ENCODE measurements at places on chromosomes 2 and 18.

DNA sequence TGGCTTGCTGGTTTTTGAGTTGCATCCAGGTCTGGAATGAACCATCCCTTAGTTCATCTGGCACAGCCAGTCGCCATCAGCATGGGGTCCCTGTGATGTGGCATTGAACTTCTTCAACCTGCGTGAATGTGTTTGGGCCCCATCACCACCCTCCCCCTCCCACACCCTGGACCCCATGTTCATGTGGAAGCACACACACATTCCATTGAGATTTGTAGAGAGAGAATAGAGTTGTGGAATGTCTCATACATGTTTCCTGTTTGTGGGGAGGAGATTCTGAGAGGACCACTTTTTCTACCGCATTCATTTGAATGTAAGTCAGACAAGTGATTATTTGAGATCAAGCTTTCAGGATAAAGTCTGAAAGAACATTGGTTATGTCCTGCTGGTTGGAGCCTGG is 117.6 kb upstream of the EML6 start:
- H3K36me3 ChIP-seq: no peaks in the 10 kb centered on the region
- H3K4me1 ChIP-seq: peaks cover 58% of the 10 kb centered on the region
- no peak for DNase-seq

DNA sequence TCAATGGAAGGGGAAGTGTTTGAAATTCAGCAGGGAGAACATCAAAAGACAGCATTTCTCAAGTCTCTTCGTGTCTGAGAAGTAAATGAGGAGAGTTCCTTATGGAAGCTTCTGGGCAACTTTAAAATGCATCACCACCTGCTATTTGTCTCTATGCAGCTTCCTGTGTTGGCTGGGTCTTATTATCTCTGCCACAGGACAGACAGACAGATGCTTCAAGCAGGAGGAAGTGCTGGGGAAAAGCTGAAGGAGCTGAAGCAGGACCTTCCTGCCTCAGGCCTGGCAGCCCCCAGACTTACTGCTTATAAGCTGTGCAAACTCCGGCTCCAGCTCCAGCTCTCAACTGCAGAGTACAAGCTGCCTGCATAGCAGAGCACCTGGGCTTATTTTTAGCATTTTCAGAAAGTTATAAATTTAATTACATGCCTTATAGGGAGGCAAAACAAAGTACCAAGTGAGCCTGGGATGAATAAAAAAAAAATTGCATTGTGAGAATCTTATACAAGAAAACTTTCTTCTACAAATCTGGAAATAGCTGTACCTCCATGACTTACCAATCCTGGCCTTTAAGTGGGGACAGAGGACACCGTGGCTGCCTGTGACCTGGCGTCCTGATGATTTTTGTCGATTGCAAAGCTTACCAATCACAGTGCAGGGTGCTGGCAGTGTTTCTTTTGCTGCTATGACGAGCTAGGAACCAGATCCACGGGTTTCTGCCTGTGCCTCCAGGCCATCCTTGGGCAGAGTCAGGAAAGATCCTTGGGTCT is 206.3 kb downstream of the SEPTIN10 start:
- H3K4me1 ChIP-seq: peaks cover 5% of the 10 kb centered on the region
- no peak for DNase-seq
- H3K27ac ChIP-seq: no peak overlapping the region
- no peaks in the 10 kb centered on the region for H3K27me3 ChIP-seq
- H3K36me3 ChIP-seq: no peaks in the 10 kb centered on the region

GRCh38 chr2:3078684-3079083 is 298.9 kb downstream of the EIPR1 start:
- H3K4me3 ChIP-seq: no peak overlapping the region
- DNase-seq: no peak

- no peak overlapping the region for H3K27ac ChIP-seq
- H3K27me3 ChIP-seq: no peaks in the 10 kb centered on the region
- H3K4me3 ChIP-seq: no peak overlapping the region
- DNase-seq: no peak
- no peaks in the 10 kb centered on the region for H3K36me3 ChIP-seq
Measured at GRCh38 chr2:236175548-236176150, 7.5 kb upstream of the GBX2 start.

- H3K36me3 ChIP-seq: no peaks in the 10 kb centered on the region
- no peaks in the 10 kb centered on the region for H3K4me1 ChIP-seq
- H3K27me3 ChIP-seq: no peaks in the 10 kb centered on the region
- no peak overlapping the region for H3K4me3 ChIP-seq
- no peak overlapping the region for H3K27ac ChIP-seq
- peak; percentile 26 for DNase-seq
Measured at GRCh38 chr2:234178330-234179030, 128.0 kb downstream of the SPP2 start.

- H3K4me1 ChIP-seq: no peaks in the 10 kb centered on the region
- no peaks in the 10 kb centered on the region for H3K36me3 ChIP-seq
- peak overlapping the region; percentile 36 for H3K4me3 ChIP-seq
- peak; percentile 60 for DNase-seq
- no peaks in the 10 kb centered on the region for H3K27me3 ChIP-seq
- no peak overlapping the region for H3K27ac ChIP-seq
Measured at GRCh38 chr2:208358758-208359631, 47.6 kb upstream of the PTH2R start.

DNA sequence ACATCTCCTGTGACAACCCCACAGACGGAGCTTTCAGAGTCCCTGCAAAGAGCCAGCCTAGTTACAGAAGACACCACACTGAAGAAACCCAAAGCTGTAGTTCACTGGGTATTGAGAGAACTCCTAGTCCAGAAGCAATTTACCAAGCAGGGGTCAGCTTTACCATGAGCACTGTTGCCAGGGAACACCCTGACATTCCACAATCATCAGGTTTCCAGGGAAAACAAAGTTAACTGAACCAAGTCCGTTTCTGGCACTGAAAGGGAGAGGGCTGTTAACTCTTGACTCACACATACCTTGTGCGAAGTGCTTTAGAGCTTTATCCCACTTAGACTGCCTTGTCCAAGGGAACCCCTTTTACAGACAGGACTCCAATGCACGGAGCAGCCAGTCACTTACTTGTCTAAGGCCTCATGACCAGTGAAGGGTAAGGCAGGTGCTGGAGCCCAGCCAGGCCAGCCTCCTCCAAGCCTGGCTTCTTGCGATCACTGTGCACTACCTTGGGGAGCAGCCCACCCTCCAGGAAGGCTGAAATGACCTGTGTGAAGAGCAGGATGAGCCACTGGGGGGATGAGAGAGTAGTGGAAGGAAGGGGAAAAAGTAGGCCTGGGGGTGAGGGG is 53.9 kb downstream of the REEP1 start:
- H3K36me3 ChIP-seq: no peaks in the 10 kb centered on the region
- no peaks in the 10 kb centered on the region for H3K27me3 ChIP-seq
- DNase-seq: no peak
- no peak overlapping the region for H3K4me3 ChIP-seq
- peaks cover 26% of the 10 kb centered on the region for H3K4me1 ChIP-seq

- no peak overlapping the region for H3K4me3 ChIP-seq
- no peaks in the 10 kb centered on the region for H3K36me3 ChIP-seq
- H3K27ac ChIP-seq: no peak overlapping the region
- H3K27me3 ChIP-seq: no peaks in the 10 kb centered on the region
- DNase-seq: no peak
- peaks cover 4% of the 10 kb centered on the region for H3K4me1 ChIP-seq
Measured at GRCh38 chr2:239908308-239908707, 116.8 kb downstream of the NDUFA10 start.

DNA sequence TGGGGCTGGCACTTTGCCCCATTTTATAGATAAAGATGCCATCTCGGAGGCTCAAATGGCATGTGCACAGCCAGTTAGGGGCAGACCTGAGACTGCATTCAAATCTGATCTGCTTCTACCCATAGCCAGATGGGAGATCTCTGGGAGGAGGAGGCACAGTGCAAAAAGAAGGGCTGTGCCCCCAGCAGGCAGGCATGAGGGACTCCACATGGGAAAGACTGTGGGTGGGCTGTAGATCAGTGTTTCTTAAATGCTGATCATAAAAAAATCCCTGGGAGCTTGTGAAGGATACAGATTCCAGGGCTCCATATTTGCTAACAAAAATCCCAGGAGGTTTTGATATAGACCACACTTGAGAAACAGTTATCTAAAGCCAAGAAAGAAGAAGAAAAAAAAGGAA is 15.2 kb downstream of the PAX8 start:
- no peak overlapping the region for H3K27ac ChIP-seq
- no peaks in the 10 kb centered on the region for H3K27me3 ChIP-seq
- no peak overlapping the region for H3K4me3 ChIP-seq
- no peaks in the 10 kb centered on the region for H3K4me1 ChIP-seq

- H3K27ac ChIP-seq: no peak overlapping the region
- H3K27me3 ChIP-seq: no peaks in the 10 kb centered on the region
- H3K4me3 ChIP-seq: no peak overlapping the region
- H3K4me1 ChIP-seq: no peaks in the 10 kb centered on the region
Measured at GRCh38 chr18:2394684-2395083, 176.6 kb downstream of the METTL4 start.

DNA sequence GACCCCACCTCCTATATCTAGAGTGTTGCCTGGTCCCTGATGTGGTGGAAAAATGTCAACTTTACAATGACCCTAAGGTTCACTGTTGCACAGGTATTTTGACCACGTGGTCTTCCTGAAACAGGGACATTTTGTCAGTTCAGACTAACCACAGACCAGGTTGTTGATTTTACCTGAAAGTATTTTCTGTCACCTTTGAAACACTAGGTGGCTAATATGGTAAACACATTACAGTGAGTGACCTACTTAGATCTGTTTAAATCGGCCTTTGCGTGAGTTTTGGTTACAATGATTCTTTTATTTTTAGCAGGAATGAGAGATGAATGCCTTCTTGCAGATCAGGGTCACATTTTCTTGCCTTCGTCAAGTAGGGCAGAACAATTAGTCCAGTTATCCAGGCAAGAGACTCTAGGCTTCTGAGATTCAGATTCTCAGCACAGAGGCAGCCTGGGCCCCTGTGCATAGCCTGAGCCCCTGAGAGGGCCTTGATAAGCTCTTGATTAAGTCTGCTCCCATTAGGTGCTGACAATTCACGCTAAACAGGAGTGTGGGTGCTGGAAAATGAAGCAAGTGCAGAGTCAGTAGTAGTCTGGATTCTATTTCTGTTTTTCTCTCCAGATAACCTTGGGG is 226.2 kb downstream of the KCNS3 start:
- no peaks in the 10 kb centered on the region for H3K27me3 ChIP-seq
- no peaks in the 10 kb centered on the region for H3K36me3 ChIP-seq
- peak; percentile 73 for DNase-seq
- peak overlapping the region; percentile 50 for H3K27ac ChIP-seq

DNA sequence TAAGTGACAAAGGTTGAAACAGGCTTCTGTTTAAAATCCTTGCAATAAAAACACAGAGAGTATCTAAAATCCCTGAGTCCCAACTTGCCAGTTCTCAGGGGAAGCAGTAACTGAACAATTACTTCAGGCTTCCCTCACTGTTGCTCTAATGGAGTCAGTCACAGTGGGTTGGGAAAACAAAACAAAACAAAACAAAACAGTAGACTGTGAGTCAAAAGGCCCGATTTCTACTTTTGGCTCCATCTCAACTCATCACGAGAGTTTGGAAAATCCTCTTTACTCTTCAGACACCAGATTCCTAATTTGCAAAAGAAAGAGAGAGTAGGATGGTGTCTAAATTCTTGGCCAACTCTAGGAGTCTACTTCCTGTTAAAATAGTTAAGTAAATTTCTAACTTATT is 1.1 kb downstream of the FSHR start:
- DNase-seq: no peak
- no peak overlapping the region for H3K4me3 ChIP-seq
- H3K36me3 ChIP-seq: no peaks in the 10 kb centered on the region
- no peak overlapping the region for H3K27ac ChIP-seq

DNA sequence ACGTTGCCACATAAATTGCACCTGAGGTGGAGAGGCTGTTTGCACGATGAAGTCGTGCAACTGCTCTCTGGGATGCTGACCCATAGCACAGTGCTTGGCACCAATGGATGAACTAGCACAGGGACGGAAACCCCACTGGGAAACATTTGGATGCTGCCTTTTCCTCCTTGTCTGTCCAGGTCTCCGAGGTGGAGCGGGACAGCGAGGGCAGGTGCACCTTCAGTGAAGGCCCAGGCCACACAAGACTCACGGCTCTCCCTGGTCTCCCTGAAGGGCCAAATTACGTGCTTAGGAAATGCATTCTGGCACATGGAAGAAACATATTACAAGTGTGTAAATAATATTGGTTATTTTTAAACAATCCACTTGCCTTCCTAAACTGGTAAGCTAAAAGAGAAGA is 70.3 kb downstream of the TPO start:
- no peaks in the 10 kb centered on the region for H3K27me3 ChIP-seq
- DNase-seq: no peak
- H3K36me3 ChIP-seq: no peaks in the 10 kb centered on the region
- no peaks in the 10 kb centered on the region for H3K4me1 ChIP-seq

GRCh38 chr2:105411720-105412407 is 13.0 kb upstream of the FHL2 start:
- no peak overlapping the region for H3K27ac ChIP-seq
- H3K4me3 ChIP-seq: no peak overlapping the region
- H3K4me1 ChIP-seq: peaks cover 27% of the 10 kb centered on the region
- DNase-seq: no peak
- H3K36me3 ChIP-seq: no peaks in the 10 kb centered on the region
- no peaks in the 10 kb centered on the region for H3K27me3 ChIP-seq

GRCh38 chr2:19073522-19073921 is 284.9 kb downstream of the OSR1 start:
- no peak for DNase-seq
- H3K36me3 ChIP-seq: no peaks in the 10 kb centered on the region
- no peak overlapping the region for H3K27ac ChIP-seq
- no peak overlapping the region for H3K4me3 ChIP-seq
- H3K27me3 ChIP-seq: no peaks in the 10 kb centered on the region
- no peaks in the 10 kb centered on the region for H3K4me1 ChIP-seq

GRCh38 chr18:36467614-36468013 is 170.1 kb downstream of the FHOD3 start:
- no peak overlapping the region for H3K4me3 ChIP-seq
- H3K4me1 ChIP-seq: peaks cover 4% of the 10 kb centered on the region
- no peak for DNase-seq
- no peaks in the 10 kb centered on the region for H3K27me3 ChIP-seq

GRCh38 chr2:156901373-156902031 is 356.0 kb upstream of the GALNT5 start:
- H3K4me3 ChIP-seq: no peak overlapping the region
- no peaks in the 10 kb centered on the region for H3K36me3 ChIP-seq
- no peak for DNase-seq
- H3K27ac ChIP-seq: no peak overlapping the region
- H3K27me3 ChIP-seq: no peaks in the 10 kb centered on the region
- H3K4me1 ChIP-seq: no peaks in the 10 kb centered on the region

DNA sequence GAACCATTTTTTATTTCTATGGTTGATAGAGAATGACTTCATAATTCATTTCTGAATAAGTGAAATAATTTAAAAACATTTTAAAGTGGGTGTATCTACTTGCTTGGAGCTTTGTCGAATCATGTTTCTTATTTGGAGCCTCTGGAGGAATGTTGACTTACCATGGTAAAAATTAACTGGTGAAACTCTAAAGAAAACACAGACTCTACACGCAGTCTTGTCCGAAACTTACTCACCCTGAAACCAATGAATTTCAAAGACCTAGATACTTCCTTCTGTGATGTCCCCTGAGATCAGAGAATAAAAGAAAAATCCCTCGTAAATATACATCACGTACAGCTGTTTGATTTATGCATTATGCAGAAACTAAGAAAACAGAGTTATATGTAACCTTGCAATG is 665.2 kb upstream of the NRXN1 start:
- H3K27me3 ChIP-seq: no peaks in the 10 kb centered on the region
- H3K4me3 ChIP-seq: no peak overlapping the region
- no peak overlapping the region for H3K27ac ChIP-seq
- no peaks in the 10 kb centered on the region for H3K36me3 ChIP-seq

- no peaks in the 10 kb centered on the region for H3K4me1 ChIP-seq
- no peak for DNase-seq
Measured at GRCh38 chr2:194232600-194232999, 1424.4 kb upstream of the SLC39A10 start.

- no peaks in the 10 kb centered on the region for H3K36me3 ChIP-seq
- no peak overlapping the region for H3K27ac ChIP-seq
- no peak overlapping the region for H3K4me3 ChIP-seq
Measured at GRCh38 chr2:160614391-160614790, 120.8 kb upstream of the RBMS1 start.
